ENCODE measurements at places on chromosomes 13 and 19.
A peak's percentile ranks its signal among the peaks of the same experiment; 100 is the strongest.

DNA sequence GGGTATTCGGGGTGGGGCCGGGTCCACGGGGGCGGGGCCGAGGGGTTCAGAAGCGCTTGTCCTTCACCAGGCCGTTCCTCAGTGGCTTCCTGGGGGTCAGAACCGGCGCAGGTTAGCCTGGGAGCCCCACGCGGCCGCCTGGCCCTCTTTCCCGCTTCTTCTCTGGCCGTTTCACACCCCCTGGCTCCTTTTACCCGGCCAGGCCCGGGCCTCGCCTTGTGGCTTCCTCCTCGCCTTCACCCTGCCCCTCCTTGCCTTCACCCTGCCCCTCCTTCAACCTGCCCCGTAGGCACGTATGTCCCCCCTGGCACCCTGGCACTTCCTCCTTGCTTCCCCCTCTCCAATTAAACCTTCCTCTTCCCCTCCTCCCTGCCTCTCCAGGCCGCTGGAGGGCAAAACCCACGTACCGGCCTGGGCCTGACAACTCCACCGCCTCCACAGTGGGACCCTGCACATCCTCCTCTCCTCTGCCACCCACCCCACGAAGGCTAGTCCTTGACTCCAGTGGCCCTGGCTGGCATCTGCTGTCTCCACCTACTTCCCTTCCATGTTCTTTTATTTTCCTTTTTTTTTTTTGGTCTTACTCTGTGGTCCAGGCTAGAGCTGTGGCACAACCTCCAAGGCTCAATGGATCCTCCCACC lies 25.3 kb downstream of the CERS1 start:
- DNase-seq: no peak

- DNase-seq: no peak
These were observed 21.9 kb downstream of the ATP11A start for GRCh38 chr13:112711528-112712265.

GRCh38 chr19:18029617-18030338 lies 21.8 kb downstream of the ARRDC2 start:
- DNase-seq: no peak

- DNase-seq: no peak
These were observed 299.0 kb downstream of the KLF12 start for GRCh38 chr13:73835138-73835721.

GRCh38 chr19:8610041-8610935 lies at the start of gene ADAMTS10:
Gene ADAMTS10, minus strand, starts transcription at chr19:8610715. Its CDS starts 5,005 bp downstream, at chr19:8605710.
- peak; percentile 49 for DNase-seq

DNA sequence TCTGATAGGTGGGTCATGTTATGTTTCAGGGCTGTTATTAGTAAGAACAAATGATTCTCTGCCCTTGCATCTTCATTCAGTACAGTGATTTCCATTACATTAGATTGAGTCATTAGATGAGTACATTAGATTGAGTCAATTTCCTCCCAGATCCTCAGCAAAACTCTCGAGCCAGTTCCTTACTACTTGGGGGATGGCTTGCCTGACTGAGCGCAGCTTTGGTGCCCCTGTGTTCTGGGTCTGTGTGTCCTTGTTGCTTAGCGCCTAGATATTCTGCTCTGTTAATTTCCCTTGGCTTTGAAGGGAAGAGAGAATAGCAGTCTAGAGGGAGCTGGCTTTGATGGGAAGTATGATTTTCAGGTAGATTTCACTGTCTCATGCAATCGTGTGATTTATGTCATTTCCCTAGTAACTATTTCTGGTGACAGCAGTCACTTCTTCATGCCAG lies 19.1 kb upstream of the SCEL start:
- DNase-seq: no peak

Measured in activated CD4-positive, alpha-beta T cell treated with anti-CD3 and anti-CD28 coated beads, Interleukin-2, amount 50 U/mL, for 1 hour (primary cell).